ENCODE measurements at places on chromosomes 5 and 9.

- DNase-seq: no peak
Observed at GRCh38 chr5:16975950-16976624, 40.0 kb upstream of the MYO10 start.

DNA sequence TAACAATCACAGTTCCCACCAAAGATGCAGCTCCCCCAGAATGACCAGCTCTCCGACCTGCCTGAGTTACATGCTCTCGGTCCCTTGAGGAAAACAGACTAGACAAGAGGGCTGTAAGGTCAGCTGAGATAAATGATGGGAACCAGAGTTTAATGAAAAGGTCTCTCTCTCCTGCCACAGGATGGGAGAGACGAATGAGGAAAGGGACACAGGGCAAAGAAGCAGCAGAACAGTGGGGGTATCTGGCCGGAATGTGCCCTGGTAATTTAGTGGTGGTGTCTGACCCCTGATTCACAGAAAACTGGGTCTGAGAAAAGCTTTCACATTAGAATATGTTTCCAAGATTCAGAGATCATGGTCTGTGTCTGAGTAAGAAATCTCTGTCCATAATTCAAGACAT lies 118.5 kb downstream of the BRINP1 start:
- no peak for DNase-seq

- no peak for DNase-seq
Observed at GRCh38 chr5:38830521-38831051, 15.2 kb upstream of the OSMR start.

GRCh38 chr5:172700365-172701290 lies 59.6 kb downstream of the NEURL1B start:
- no peak for DNase-seq

GRCh38 chr9:129258124-129258822 lies 80.2 kb upstream of the IER5L start:
- DNase-seq: peak; percentile 56

DNA sequence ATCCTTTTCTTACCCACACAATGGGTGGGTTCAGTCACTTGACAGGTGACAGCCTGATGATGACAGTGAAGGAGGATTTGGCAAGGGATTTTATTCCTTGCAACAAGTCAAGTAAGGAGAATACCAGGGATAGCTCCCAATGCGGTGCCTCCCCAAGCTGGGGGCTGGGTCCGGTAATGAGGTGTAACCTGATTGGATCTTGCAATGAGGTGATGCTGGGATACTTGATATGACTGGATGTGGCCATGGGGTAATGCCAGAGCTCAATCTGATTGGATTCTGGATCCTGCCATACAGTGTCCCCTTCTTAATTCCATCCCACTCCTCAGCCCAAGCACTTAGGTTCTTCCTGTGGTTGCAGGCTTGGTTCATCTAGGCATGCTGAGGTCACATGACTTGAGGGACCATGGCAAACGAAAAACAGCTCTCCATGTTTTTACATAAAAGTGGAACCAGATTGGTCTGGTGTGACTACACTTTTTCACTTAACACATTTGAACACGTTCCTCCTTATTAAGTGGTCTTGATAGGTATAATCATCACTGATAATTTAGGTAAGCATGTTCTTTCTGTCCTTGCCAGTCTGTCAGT lies 181.1 kb downstream of the PDZD2 start:
- DNase-seq: no peak

DNA sequence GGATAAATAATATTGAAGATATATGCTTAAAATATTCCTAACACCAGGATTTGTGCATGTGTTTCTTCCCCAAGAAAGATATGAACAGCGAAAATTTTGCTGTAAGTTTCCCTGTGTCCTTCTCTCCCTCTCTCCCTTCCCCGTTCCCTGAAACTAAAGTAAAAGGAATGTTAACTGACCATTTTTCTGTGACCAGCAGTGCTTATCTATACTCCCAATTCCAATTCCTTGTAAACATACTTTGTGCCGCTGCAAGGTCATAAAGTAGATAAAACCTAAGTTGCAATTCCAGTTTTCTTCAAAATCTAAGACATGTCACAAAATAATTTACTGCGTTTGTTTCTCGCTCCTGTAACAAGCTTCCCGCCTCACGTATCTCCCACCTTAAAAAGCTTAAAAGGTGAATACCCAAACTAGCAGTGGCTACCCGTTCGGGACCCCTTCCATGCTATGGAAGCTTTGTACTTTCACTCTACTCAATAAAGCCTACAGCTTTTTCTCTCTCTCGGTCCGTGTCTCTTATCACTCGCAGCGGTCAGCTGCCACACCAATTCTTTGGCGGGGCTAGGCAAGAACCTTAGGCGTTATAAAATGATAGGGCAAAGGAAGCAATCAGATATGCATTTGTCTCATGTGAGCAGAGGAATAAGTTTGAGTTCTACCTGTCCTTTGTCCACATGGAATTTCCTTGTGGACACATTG lies 1798.0 kb downstream of the EFNA5 start:
- DNase-seq: no peak

- no peak for DNase-seq
Observed at GRCh38 chr5:88000877-88001276, 267.8 kb downstream of the TMEM161B start.

DNA sequence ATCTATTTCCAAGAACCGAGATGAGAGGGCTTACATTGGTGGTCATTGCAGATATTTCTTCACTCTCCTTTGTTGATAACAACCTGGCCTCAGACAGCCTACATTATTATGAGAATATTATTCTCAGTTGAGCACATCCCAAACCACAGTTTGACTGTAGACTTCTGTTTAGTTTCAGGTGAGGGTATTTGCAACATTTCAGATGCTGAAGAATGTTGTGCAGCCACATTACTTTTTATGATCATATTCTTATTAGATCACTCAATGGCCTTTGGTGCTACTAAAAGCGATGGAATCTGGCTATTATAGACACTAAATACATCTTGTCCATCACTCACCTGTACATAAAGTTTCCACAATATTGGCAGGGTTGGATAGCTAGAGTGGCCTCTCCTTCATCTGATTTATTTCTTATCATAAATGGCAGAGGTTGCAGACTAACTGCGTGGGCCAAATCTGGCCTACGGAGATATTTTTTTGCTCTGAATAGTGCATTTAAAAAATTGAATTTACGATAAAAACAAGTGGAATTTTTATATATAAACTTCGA lies 26.2 kb upstream of the RICTOR start:
- DNase-seq: no peak

DNA sequence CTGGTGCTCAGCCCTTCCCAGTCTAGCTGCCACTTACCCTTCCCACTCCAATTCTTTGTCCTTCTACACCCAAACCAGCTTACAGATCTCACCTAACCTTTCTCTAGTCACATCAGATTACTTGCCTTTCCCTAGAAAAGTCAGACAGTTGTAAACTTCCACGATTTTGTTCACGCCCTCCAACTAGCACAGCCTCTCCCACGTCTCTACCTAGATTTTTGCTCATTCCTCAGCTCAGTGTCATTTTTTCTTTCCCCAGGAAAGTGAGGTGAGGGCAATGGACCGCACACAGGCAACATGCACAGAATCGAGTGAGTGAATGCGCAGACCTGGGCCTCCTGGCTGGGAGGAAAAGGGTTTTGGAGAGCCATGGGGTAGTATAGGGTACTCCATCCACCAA lies 20.9 kb upstream of the PRUNE2 start:
- no peak for DNase-seq

GRCh38 chr5:113344973-113345940 lies 89.5 kb downstream of the TSSK1B start:
- peak; percentile 12 for DNase-seq

- no peak for DNase-seq
Observed at GRCh38 chr9:33229359-33230114, 10.4 kb upstream of the SPINK4 start.

DNA sequence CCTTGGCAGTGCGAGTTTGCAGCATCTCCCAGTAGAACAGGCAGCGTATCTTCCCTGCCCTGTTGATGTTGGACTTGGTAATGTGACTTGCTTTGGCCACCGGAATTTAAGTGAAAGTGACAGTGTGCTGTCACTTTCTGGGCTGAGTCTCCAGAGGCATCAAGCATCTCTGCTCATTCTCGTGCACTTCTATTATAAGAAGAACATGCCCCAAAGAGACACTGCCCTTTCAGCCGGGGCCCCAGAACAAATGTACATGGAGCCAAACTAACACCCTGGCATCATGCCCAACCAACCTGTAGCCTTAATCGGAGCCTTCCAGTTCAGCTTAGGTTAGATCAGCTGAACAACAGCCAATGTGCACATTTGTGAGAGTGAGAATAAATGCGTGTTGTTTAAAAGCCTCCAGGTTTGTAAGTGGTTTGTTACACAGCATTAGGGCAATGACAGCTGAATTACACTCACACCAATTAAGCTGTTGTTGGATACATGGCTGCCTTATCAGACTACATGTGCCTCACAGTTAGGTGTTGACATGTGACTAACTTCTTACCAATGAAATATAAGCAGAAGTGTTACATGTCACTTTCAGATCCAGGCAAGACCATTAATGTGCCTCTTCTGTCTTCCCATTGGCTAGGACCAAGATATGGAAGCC lies 22.1 kb upstream of the FRMD3 start:
- no peak for DNase-seq

GRCh38 chr9:100086097-100086635 lies 12.6 kb downstream of the ERP44 start:
- DNase-seq: no peak

DNA sequence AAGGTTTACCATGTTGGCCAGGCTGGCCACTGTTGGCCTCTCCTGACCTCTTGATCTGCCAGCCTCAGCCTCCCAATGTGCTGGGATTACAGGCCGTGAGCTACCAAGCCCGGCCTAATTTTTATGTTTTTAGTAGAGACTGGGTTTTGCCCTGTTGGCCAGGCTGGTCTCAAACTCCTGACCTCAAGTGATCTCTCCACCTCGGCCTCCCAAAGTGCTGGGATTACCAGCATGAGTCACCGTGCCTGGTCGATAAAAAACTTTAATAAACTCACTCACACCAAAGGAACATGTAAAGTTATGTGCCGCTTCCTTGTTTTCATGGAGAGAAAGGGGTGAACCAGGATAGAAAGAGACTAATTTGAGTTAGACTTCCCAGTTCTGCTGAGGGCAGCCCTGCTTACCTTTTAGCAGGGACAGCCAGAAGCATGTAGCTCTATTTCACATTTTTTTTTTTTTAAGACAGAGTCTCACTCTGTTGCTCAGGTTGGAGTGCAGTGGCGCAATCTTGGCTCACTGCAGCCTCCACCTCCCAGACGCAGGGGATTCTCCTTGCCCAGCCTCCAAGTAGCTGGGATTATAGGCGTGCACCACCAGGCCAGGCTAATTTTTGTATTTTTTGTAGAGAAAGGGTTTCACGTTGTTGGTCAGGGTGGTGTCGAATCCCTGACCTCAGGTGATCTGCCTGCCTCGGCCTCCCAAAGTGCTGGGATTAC lies 11.4 kb upstream of the HAUS6 start:
- DNase-seq: no peak

DNA sequence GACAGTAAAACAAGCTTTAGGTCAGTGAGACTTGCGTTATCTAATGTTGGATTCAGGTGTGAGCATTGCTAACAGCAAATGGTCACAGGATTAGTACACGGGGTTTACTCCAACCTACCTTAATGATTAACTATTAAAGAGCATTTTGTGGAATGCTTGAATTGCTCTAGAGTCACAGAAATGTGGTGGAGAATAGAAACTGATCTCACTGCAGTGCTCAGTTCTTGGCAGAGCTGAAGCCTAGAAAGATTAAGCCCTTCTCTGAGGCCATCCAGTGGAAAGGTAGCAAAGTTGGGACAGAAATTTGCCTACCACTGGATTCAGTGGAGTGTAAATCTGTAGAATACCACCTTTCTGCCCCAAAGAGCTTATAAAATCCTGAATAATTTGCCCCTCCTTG lies 60.9 kb downstream of the ICE1 start:
- DNase-seq: no peak

- DNase-seq: no peak
Observed at GRCh38 chr9:113653746-113654604, 190.4 kb downstream of the RGS3 start.

- DNase-seq: peak; percentile 13
Observed at GRCh38 chr5:160260006-160260775, 30.9 kb downstream of the FABP6 start.

DNA sequence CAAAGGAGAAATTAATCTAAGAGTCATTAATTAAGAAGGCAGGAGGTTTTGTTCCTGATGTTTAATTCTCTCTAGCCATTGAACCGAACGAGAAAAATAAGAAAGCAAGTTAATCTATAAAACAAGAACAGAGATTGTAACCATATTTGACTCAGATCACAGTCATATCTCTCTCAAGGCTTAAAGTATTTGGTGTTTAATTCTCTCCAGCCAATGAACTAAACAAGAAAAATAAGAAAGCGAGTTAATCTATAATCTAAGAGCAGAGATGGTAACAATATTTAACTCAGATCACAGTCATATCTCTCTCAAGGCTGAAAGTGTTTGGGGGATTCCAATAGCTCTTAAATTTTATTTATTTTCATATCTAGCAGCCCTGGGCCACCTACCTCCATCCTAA lies 74.4 kb upstream of the SHISAL2B start:
- no peak for DNase-seq

DNA sequence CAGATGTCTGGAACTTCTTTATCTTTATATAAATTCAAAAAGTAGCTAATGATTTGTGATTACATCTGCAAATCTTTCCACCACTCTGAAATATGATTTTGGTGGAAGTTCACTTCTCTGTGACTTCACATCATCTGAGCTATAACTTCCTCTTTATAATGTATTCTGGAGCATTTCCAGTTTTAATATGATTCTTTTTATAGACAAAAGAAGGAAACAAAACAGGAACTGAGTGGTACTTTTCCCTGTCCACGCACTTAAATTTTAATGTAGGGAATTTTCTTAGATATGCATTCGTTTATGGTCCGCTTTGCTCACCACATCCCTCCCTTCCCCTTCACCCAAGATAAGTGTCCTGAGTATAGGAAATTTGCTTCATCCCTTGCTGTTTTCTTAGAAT lies 333.5 kb downstream of the CHSY3 start:
- no peak for DNase-seq

DNA sequence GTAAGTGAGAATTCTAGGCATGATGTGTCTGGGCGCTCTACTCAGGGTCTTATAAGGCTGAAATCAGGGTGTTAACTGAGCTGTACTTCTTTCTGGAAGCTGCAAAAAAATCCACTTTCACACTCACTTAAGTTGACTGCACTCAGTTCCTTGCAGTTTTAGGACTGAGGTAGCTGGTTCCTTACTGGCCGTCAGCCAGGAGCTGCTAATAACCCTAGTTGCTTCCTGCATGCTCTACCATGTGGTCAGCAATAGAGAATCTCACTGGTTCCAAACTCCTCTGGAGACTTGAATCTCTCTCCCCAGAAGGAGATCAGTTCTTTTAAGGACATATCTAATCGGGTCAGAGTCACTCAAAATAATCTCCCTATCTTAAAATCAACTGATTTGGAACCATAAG lies 911.2 kb downstream of the EFNA5 start:
- DNase-seq: peak; percentile 5

- no peak for DNase-seq
Observed at GRCh38 chr5:174616036-174616435, 108.3 kb upstream of the MSX2 start.

DNA sequence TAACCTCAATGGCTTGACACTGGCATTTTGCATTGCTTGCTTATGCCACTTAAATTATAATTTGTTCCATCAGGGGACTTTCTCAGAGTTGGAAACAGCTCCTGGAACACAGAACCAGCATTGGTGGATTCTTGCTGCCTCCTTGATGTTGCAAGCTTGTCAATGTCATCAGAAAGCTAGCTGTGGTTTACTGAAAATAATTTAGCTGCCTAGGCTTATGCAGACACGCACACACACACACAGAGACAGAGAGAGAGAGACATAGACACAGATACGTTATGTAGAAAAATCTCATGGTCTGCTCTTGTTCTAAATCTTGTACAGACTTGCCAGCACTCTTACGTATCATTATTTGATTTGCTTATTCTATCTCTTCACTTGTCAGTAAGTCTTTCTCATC lies 78.0 kb downstream of the HMHB1 start:
- no peak for DNase-seq

Data from retinal pigment epithelial cell (primary cell).